ENCODE measurements at places on chromosomes 1 and 21.

- no peak for DNase-seq
These were observed 35.0 kb upstream of the FAM89A start for GRCh38 chr1:231075020-231075419.

DNA sequence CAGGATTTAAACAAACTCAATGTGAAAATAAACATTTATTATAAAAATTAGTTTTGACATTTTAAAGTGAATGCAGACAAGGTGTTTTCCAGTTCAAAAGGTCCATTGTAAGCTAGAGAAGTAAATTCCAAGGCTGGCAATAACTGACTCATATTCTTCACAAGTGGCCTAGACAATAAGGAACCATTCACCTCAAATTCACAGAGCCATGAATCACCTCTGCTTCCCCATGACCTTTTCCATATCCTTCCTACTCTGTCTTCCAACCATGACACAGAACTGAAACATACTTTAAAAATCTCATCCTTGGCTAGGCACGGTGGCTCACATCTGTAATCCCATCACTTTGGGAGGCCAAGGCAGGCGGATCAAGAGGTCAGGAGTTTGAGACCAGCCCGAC lies 24.8 kb downstream of the F11R start:
- DNase-seq: no peak

- no peak for DNase-seq
These were observed 437.6 kb downstream of the TTLL7 start for GRCh38 chr1:83561346-83561745.

DNA sequence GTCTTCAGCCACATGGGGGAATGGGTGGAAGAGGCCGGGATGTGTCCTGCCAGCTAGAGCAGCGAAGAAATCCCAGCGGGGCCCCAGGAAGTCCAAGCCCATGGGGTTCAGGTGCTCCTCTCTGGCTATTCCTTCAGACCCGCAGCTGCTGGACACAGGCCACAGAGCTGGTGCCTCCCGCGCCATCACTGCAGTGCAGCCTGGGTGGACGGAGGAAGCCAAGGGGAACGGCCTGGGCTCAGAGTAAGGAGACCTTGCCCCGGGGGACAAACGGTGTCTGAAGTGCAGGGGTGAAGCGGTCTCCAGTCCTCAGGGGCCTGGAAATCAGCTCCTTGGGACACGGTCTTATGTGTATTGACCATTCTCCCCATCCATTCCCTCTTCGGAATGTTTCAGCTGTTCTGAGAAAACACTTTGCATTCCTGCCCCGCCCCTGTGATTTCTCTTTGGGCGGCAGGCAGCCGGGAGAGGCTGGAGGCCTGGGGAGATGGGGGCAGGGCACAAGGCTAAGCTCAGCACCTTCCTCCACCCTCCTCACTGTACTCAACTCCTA lies 18.4 kb downstream of the MTHFR start:
- DNase-seq: no peak

DNA sequence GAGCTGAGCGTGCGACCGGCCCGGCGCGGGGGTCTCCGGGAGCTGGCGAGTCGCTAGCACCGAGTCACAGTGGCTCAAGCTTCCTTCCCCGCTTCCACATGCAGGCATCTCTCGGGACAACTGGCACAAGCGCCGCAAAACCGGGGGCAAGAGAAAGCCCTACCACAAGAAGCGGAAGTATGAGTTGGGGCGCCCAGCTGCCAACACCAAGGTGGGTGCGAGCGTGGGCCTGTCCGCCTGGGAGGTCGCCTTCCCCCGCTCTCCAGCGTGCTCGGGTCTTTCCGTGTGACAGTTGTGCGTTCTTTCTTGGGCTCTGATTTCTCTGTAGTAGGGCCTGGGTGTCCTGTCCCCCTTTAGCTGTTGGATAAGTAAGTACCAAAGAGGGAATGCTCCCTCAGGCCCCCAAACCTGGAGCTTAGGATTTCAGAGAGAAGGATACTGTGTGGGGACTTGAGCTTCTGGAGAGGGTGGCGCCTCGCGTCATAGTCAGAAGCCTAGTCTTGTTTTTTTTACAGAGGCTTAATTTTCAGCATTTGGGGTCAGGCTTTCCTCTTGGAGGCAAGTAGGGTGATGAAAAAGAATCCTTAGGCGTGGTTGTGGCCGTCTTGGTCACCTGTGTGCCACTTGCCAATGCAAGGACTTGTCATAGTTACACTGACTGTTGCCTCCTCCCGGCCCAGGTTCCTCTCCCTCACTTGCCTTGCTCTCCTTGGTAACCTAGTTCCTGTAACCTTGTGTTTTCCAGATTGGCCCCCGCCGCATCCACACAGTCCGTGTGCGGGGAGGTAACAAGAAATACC lies 790 bp downstream of the RPS8 start:
- DNase-seq: peak; percentile 63

DNA sequence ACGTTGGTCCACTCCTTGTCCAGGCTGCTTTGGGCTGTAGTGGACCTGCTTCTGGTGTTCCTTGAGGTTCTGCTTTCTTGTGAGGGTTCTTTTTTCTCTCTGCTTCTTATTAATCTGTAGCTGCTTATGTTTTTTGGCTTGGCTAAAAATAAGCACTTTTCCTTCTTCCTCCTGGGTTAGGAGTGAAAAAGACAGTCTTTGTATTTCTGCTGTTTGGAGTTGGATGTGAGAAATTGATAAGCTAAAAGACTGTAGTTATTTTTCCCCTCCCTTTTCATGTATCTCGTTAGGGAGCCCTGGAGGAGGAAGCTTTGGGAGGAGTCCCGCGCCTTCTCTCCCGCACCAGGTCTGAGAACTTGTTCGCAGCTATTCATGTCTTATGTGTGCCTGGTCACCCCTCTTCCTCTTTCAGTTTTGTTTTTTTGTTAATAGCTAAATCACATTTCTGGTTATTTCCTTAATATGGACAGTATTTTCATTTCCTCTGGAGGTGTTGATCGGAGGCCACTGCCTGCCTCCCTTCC lies 79.0 kb downstream of the GALNT2 start:
- DNase-seq: no peak

DNA sequence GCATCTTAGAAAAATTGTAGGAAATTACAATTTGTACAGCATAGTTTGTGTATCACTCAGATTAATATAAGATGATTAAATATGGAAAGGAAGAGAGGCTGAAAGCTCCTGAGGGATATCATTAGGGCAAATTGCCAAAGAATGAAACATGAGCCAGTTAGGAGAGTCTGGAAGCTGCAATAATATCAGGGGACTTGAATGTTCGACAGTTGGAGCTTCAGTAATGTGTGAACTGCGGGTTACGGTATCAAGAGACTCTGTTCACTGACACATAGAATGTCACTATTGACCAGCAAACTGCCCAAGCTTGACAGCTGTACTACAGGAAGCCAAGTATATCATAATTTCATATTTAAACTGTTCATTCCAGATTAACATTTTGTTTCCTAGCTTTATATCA lies 157.2 kb downstream of the DENND1B start:
- DNase-seq: no peak

Data from stimulated activated CD8-positive, alpha-beta memory T cell treated with anti-CD3 and anti-CD28 coated beads, Interleukin-7, amount 100 ng/mL, for 4 hours (primary cell).